PC-9 (cell line): ENCODE measurements at places on chromosomes 13 and 19.
A peak's percentile ranks its signal among the peaks of the same experiment; 100 is the strongest.

- DNase-seq = no peak
Measured at GRCh38 chr19:40453151-40453735, 9.1 kb upstream of the SERTAD3 start.

DNA sequence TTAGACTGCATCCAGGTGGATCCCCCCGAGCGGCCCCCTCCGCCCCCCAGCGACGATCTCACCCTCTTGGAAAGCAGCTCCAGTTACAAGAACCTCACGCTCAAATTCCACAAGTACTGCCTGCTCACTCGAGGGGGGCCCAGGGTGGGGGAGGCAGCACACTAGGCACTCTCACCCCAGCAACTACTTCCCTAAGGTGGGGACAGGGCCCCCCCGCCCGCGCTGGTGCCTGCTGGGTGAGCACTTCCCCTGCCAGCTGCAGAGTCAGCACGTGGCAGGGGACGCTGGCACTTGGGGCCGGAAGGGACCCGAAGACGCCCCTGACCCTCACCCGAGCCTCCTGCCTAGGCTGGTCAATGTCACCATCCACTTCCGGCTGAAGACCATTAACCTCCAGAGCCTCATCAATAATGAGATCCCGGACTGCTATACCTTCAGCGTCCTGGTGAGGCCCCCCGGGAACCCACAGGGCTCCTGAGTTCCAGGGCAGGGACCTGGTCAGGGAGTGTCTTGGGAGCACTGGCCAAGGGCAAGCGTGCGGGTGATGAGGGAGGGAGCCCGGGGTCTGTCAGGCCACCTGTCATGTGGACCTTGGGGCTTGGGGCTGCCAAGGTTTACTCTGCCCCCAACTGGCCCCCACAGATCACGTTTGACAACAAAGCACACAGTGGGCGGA is 5.2 kb downstream of the MCOLN1 start:
- no peak for DNase-seq

DNA sequence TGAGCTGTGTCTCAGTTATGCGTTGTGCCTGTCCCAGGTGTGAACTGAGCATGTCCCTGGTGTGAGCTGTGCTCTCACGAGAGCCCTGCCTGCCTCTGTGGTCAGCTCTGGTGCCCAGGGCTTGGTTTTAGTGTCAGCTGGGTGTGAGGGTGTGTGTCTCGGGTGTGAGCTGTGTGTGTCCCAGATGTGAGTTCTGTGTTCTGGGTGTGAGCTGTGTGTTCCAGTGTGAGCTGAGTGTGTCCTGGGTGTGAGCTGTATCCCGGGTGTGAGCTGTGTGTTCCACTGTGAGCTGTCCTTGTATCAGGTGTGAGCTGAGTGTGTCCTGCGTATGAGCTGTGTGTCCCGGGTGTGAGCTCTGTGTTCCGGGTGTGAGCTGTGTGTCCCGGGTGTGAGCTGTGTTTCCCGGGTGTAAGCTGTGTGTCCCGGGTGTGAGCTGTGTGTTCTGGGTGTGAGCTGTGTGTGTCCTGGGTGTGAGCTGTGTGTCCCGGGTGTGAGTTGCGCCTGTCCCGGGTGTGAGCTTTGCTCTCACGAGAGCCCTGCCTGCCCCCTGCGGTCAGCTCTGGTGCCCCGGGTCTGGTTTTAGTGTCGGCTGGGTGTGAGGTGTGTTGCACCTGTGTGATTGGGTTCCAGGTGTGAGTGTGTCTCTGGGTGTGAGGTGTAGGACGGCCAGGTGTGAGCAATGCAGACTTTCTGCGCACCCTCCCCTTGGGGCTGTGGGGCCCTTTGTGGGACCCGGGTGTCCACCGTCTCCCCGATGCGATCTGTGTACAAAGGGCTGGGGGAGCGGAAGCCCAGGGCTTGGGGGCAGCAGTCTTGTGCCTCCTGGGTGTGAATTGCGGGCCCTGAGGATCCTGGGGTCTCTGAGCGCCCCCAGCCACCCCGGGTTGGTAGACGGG is 7.1 kb upstream of the PEAK3 start:
- no peak for DNase-seq

GRCh38 chr13:112978561-112979405 is 9.8 kb downstream of the MCF2L start:
- no peak for DNase-seq

DNA sequence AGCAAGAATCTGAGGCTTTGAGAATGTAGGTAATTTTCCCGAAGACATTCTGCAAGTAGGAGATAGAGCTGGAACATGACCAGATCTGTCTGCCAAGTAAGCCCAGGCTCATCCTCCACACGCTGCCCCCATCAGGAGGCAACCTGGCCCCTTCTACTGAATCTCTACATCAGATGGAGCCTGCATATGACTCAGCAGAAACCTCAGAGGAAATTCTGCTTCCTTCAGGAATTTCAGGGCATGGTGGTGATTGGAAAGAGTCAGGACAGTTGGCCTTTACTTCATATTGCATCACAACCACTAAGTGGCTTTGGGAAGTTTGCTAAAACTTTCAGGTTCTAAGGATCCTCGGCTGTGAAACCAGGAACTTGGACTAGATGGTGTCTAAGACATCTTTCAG is 85.2 kb downstream of the LRRC63 start:
- no peak for DNase-seq

- DNase-seq = no peak
Measured at GRCh38 chr13:44271031-44271455, 102.6 kb upstream of the SERP2 start.

GRCh38 chr13:50460358-50460757 is 383.1 kb downstream of the DLEU7 start:
- no peak for DNase-seq

GRCh38 chr13:35714121-35714520 is 237.6 kb upstream of the MAB21L1 start:
- DNase-seq = peak; percentile 55

- peak; percentile 57 for DNase-seq
Measured at GRCh38 chr19:45526143-45526542, 18.9 kb downstream of the VASP start.

GRCh38 chr13:111590796-111591195 is 270.4 kb downstream of the TEX29 start:
- DNase-seq = no peak

DNA sequence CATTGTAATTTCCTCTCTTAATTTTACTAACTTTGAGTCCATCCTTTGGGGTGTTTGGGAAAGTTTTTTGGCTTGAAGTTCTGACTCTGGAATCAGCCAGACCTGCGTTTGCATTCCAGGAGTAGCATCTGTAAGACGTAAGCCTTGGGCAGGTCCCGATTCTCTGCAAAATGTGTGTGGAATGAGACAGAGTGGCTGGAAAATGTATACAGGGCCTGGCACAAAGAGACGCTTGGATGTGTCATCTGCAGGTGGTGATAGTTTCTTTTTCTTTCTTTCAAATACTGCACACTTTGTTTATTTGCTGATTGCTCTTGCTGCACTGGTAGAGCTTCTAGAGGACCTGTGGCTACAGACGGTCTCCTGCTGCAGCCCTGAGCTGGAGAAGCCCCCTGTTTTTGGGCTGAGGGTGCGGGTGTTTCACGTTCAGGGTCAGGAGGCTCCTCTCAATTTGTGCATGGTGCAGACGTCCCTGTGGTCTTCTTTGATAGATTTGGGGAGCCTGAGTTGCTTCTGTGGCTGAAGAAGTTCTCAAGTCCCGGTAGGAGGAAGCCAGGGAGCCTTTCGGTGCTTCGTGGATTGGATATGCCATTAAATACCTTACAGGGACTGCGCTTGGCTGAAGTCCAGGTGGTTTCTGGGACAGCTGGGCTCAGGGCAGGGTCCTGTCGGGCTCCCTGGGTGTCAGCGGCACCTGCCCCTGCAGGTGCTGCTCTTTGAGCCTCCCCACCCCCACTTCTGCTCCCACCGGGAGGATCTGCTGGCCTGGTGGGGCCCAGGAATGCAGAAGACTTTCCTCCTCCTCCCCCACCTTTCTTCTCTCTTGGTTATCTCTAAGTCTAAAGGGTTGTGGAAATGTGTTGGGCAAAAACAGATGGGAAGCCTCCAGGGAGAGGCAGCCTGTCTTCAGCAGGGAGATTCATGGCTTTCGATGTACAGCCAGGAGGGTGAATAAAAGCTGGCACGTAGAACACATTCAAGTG is 44.0 kb upstream of the GAS6 start:
- DNase-seq = no peak

- DNase-seq = no peak
Measured at GRCh38 chr19:49020342-49020741, 3.5 kb upstream of the LHB start.

DNA sequence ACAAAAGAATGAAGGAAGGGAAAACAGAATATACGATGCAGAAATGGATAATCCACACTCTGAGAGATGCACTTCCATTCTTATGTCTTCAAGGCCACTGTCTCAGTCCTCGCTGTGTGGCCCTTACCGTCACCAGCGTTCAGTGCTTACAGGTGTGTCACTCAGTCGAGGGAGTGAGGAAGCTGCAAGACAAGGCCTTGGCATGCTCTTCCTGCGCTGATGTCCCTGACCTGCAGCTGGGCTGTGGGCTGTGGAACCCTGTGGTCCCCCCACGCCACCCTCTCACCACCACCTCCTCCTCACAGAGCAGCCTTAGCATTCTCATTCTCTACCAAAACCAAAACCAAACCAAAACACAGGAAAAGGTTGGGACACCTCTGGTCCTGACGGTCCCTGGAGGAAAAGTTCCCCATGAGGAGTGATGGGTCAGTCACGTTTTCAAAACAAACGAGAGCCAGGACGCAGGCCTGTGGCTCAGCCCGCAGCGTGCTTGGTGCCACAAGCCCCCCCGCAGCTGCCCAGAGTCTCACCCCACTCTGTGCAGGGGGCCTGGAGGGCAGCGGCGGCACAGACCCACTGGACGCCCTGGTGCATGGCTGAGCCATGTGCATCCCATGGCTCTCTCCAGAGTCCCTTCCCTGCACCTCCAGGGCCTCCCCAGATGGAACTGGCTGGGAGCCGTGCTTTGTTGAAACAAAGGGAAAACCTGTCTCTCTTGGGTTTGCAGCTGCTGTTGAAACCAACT is 48.2 kb upstream of the GPR183 start:
- no peak for DNase-seq

GRCh38 chr13:82088781-82089180 is 1747.9 kb upstream of the SPRY2 start:
- DNase-seq = no peak

- no peak for DNase-seq
Measured at GRCh38 chr19:57212109-57212508, 18.7 kb upstream of the AURKC start.

DNA sequence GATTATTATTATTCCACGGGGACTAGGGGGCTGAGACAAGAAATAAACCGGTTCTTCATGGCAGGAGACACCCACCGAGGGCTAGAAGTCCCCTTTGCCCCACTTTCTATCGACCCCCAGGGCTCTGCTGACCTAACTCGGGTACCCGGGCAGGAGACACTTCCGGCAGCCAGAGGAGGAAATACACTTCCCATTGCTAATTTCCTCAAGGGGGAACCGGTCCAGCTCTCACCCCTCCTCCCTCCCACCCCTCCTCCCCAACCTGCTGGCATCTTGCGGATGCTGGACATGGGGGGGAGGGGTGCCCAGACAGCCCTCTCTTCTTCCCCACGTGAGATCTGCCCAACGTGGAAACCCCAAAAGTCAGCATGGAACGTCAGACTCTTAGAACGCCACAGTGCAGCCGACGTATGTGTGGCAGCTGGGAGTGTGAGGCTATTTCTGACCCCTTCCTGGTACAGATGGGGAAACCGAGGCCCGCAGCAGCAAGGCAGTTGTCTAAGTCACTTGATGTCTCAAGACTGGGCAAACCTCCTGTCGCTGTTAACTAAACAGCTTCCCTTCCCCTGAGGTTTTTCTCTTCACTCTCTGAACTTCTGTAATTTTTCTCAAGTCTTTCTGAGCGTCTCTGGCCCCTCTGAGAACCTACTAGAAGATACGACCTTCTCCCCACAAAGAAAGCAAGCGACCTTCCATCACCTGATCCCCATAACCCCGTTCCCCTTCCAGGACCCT is 3.6 kb downstream of the GPR4 start:
- peak; percentile 6 for DNase-seq

GRCh38 chr19:10290876-10291553 is 1.3 kb downstream of the ICAM5 start:
- DNase-seq = peak; percentile 49

DNA sequence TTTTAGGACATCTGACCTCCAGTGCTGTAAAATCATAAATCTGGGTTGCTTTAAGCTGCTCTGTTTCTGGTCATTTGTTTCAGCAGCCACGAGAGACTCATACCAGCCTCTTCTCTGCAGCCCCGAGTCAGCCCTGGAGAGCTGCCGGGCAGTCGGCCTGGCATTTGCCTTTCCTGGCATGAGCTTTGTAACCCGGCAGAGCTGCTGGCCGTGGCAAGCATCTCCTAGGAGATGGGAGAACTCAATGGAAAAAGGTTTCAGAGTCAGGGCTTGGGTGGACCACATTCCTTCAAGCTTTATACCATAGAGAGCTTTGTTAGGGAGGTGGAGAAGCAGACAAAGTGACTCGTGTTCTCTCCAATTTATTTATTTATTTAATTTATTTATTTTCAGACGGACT is 21.6 kb upstream of the CCL25 start:
- DNase-seq = no peak

GRCh38 chr13:50889317-50889716 is 20.3 kb upstream of the RNASEH2B start:
- no peak for DNase-seq

- no peak for DNase-seq
Measured at GRCh38 chr13:44762911-44763310, 186.8 kb upstream of the TSC22D1 start.

GRCh38 chr13:44160591-44161191 is 212.9 kb upstream of the SERP2 start:
- no peak for DNase-seq

DNA sequence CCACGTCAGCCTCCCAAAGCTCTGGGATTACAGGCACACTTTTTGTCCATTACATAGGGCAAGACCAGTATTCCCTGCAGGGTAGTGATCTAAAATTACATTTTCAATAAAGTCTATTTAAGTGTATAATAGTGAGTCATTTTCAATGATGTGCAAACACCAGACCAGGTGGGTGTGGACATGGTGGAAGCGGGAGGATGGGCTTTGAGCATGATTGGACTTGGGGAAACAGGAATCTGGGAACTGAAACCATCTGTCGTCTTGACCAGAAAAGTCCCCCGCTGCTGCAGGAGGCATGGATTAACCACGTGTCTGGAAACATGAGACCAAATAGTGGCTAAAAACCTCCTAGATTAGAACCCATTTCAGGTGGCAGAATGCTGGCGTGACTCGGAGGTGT is 4.9 kb downstream of the FXYD3 start:
- DNase-seq = peak; percentile 70

- DNase-seq = no peak
Measured at GRCh38 chr13:87128036-87128435, 543.1 kb upstream of the SLITRK5 start.

GRCh38 chr13:29547153-29547552 is 48.3 kb downstream of the SLC7A1 start:
- no peak for DNase-seq

- no peak for DNase-seq
Measured at GRCh38 chr19:2351591-2351990, 8.5 kb upstream of the TMPRSS9 start.

DNA sequence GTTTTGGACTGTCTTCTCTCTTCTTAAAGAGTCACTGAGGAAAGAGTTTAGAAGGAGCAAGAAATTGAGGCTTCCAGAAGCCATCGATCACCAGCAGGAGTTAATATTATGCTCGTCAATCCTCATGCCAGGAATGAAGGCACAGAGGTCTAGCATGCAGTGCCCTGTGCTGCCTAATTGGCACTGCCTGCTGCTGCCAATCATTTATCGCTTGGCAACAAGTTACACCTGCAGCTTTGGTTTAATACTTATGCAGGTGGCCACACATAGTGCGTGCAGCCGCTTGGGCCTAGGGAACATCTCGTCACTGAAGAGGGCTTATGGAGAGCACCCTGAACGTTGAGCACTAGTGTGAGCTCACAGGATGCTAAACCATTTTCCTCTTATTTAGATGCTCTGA is 2.7 kb upstream of the SOX1 start:
- no peak for DNase-seq
